Liver (tissue), 10 donors: ENCODE measurements at places on chromosomes 4 and X.

- no peak for DNase-seq
Measured at GRCh38 chr4:31370866-31371465, 650.8 kb downstream of the PCDH7 start.

DNA sequence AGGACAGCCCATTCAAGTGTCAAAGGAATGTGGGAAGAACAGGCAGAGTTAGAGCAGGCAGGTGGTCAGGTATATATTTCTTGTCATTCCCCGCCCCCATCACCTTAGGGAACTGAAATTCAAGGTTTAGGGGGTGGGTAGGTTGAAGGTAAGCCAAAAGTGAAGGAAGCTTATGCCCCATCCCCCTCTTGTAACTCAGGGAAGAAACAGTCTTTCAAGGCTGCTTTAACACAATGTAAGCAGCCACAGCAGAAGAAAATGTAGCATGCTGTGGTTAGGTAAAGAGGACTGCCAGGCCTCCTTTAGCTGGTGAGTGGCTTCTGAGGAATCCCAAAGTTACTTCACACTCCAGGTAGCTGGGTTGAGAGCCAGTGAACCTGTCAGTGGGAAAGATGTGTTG is 122.3 kb downstream of the RS1 start:
- no peak for DNase-seq

GRCh38 chr4:139720806-139721205 is 55.2 kb downstream of the MGST2 start:
- no peak for DNase-seq

DNA sequence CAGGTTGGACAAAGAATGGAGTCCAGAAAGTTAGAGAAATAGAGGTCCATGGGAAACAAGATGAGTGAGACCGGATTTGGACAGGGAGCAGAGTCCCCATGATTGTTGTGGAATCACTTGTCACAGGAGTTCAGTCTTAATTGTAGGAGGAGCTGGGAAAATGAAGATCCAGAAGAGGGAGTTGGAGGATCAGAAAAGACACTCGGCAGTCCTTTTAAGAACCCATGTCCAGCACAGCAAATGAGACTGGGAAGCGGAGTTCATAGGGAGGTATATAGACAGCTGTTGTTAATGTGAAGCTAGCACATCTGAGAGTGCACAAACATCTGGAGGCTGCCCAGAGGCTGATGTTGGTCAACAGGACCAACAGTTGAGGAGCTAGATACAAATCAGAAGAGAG is 111.4 kb upstream of the RXFP1 start:
- DNase-seq, result no peak

DNA sequence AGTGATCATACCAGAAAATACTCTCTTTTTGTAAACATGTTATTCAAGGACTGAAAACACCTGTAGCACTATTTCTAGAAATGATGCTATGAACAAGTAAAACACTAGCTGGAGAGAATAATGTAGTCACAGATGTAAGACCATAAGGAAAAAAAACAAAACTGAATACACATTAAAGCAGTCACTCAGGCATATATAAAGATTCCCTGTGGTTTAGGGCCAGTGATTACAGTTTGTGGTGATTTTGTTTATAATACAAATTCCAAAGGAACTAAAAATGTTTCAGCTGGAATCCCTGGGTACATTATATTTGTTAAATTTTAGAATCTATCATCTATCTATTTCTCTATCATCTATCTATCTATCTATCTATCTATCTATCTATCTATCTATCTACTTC is 777.8 kb upstream of the FRG1 start:
- no peak for DNase-seq

DNA sequence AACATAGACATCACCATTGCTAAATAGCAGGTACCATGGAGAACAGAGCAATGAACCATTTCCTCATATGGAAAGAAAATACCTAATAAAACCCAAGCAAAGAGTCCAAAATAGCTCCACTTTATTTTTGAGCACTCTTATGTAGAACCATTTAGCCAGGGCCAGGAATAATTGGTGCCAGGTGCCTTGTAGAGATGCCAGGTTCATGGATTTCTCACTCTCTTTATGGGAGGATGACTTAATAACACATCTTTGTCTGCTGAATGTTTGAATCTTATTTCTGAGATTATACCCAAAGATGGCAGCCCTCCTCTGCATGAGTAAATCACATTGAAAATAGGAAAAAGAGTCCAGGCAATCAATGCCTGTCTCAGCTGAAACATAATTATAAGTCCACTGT is 212.3 kb upstream of the SFRP2 start:
- no peak for DNase-seq

DNA sequence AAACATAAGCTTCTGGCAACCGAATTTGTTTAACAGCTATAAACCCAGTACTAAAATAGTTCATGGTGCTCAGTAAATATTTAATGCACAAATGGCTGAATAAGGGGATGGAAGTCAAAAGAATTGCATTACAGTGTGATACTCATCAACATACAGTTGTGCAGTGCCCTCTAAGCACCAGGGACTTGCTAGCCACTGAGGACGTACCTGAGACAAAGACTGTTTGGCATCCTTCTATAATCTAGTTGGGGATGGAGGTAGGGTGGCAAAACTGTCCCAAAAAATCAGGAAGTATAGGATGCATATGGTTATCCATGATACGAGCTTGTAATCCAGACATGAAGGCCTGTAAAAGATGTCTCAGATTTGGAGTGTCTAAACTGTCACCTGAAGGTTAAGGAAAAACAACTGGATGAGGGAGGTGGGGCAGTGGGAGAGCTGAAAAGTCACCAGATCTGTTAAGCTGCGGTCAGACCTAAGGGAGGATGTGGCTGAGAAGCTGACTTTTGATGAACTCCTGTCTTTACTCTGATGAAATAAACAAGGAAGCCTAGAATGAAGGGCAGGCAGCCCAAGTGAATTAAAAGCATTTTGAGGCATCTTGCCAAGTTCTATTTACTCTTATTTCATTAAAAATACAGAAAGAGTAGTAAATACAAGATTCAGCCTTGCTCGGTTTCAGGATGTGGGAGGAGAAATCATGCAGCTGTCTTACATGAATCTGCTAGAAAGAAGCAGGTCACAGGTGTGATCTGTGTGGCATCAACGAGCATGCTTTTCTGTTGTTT is 12.0 kb upstream of the CD38 start:
- no peak for DNase-seq

- no peak for DNase-seq
Measured at GRCh38 chr4:69823481-69824186, 36.3 kb downstream of the SULT1E1 start.

GRCh38 chrX:39757971-39758370 is 339.8 kb downstream of the BCOR start:
- no peak for DNase-seq

DNA sequence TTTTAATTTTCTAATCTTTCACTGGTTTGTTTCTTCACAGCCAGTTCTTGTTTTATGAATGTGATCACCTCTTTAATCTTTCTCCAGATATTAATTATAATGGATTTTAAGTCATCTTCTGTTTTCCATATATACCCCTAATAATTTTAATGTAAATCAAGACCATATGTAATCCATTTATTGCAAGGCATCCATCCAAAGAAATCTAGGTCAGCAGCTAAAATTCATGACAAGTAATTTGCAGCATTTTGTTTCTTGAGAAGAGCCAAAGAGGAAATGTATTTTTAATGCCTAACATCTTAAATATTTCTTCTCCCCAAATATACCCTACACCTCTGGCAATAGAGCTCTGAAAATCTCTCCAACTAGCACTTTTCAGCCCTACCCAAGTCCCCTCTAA is 81.1 kb downstream of the SUPT20HL2 start:
- DNase-seq, result no peak

- DNase-seq, result no peak
Measured at GRCh38 chrX:53241558-53241957, 16.6 kb upstream of the KDM5C start.

- DNase-seq, result no peak
Measured at GRCh38 chr4:156102411-156102810, 148.7 kb upstream of the CTSO start.

DNA sequence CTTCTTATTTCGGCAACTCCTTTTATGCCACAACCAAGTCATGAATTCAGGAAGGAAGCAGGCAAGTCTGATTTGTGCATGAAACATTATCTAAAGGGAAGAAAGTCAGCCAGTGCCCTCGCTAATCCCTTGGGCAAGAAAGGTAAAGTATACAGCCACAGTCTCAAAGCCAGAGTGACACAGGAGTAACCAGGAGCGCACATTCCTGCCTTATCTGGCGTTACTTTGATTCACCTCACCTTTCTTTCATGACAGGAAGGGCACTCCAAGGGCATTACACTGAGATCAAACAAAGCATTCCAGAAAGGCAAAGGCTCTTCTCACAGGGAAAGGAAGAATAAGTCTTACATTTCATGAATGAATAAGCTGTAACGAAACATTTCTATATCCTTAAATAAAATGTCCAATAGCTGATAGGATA is 38.8 kb downstream of the FAT1 start:
- no peak for DNase-seq

DNA sequence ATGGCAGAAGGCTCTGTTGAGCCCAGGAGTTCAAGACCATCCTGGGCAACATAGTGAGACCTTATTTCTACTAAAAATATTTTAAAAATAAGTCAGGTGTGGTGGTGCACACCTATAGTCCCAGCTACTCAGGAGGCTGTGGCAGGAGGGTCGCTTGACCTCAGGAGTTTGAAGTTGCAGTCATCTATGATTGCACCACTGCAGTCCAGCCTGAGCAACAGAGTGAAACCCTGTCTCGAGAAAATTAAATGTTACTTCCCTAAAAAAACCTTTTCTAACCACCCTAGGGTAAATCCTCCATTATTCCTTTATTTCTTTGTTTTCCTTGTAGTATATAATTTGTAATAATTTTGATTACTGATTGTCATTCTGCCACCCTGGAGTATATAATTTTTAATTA is 7.9 kb downstream of the FAM200B start:
- no peak for DNase-seq

- DNase-seq, result no peak
Measured at GRCh38 chr4:123167931-123168330, 228.7 kb upstream of the SPRY1 start.

DNA sequence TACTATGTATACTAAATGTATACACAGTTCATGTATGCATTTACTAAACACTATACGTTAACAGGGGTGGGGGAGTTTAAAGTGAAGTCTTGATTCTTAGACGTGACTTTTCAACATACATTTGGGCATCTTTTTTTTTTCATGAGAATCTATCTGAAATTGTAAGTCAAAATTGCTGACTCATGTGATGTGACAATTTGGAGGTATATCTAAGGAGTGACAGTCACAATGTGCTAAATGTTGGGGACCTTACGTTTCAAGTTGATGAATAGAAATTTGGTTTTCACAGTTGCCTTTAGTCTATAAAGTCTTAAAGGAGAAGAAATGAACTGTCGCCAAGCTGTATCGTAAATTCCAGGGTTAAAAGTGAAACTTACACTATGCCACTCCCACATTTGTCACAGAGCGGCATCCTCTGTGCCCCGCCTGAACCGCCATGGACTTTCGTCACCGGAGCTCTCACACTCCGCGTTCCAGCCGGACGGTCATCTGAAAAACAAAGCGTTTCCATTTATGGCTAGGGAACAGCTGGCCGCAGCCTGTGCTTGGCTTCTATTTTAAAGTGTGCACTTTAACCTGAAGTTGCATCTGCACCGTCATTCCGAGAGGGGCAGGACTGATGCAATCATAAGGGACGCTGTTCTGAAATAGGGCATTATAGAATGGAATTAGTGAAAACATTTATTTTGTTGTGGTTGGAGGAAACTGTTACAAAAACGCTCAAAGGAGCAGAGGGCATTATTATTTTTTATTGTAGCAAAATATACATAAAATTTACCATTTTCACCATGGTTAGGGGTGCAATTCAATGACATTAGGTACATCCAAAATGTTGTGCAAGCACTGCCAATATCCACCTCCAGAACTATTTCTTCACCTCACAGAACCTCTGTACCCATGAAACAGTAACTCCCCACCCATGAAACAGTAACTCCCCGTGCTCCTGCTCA is 30.9 kb downstream of the PDLIM3 start:
- no peak for DNase-seq

DNA sequence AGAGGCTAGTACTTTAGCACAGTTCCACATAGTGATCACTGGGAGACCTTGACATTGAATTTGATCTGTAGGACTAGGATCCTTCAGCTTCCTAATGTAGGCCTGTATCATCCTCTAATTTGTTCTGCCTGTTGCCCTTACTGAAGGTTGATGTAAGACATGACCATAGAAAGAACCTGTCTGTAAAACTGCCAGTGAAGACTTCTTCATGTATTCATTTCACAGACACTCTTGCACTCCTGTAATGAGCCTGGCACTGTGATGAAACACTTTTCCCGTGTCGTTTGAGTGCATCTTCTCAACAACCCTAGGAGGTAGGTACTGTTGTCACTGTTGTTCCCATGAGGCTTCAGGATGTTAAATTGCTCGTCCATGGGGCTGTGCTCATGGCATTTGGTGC is 14.7 kb downstream of the RAB9A start:
- no peak for DNase-seq

GRCh38 chr4:14934704-14935390 is 67.4 kb upstream of the CPEB2 start:
- DNase-seq, result no peak
